ELR (cell line): ENCODE measurements at places on chromosomes 12 and 14.

- DNase-seq: peak; percentile 24
These were observed 193.6 kb downstream of the SLC41A2 start for GRCh38 chr12:104764225-104765091.

GRCh38 chr12:85006206-85006605, 29.9 kb downstream of the TSPAN19 start:
- DNase-seq: no peak

DNA sequence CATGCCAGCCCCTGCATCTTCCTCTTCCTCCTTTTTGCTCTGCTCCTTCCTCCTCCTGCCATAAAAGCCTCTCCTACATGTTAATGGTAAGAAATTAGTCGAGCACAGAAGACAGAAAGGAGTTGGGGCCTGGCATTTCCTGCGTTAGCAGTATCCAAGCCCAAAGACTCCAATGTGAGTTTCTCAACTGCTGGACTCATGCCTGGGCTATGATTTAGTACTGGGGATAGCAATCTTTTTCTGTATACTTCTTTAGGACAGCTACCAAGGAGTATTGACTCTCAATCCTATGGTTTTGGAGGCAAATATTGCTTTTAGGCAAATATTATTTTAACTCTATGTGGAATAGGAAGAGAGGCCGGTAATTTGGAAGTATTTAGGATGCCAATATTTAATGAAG, 18.0 kb upstream of the SLC38A4 start:
- no peak for DNase-seq

DNA sequence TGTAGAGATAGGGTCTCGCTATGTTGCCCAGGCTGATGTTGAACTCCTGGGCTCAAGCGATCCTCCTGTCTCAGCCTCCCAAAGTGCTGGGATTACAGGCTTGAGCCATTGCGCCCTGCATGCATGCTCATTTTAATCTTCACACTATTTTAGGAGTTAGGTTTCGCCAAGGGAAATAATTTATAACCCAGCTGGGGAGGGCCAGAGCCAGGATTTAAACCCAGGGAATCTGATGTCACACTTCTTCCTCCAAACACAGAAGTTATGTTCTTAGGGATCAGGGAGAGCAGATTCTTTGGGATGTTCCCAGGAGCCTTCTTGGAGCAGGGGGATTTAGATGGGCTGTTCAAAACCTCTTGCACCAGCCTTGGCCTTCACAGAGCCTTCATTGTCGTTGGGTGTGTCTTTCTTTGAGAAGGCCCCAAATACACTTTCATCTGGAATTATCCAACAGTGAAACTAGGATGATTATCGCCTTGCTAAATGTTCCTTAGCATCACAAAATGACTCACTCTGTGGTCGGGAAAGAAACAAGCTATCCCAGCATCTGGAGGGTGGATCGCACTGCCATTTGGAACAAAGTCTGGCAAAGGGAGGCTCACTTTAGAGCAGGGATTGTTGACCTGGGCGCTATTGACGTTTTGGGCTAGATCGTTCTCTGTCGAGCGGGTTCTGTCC, 8.2 kb upstream of the PPP1CC start:
- DNase-seq: peak; percentile 39

- DNase-seq: peak; percentile 50
These were observed 527.7 kb downstream of the FUT8 start for GRCh38 chr14:65940056-65940735.

GRCh38 chr14:20998139-20998538, 954 bp upstream of the SLC39A2 start:
- DNase-seq: no peak

DNA sequence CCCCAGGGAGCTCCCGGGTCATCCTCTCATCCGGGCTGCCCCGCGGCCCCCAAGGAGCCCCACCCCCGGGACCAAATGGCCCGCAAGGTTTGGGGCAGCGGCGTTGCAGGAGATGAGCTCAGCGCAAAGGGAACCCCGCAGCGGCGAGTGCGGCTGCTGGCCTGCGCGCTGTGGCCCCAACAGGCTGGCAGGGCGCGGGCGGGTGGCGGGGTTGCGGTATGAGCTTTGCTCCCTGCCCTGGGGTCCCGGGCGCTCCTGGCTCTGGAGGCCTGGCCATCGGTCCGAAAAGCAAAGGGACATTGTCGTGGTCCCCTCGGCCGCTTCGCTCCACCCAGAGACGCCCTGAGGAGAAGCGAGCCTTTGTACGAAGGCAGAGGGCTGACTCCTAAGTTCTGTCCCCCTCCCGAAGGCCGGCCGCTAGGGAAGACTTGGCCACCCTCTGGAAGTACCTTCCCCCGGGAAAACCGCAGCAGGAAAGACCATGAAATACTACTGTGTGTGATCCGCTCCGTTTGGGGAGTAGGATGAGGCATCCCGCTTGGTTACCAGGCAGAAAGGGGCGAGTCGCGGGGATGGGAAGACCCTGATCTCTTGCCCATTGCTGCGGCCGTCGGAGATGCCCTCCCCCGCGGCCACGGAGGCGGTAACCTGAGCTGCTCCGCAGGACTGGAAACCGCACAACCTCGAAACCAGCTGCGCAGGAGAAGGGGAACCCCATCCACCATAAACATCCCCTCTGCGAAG, 620 bp upstream of the NID2 start:
- DNase-seq: peak; percentile 71

- DNase-seq: no peak
These were observed 990.2 kb downstream of the GALC start for GRCh38 chr14:87002776-87003175.

- no peak for DNase-seq
These were observed 5.3 kb downstream of the CLEC2A start for GRCh38 chr12:9926876-9927275.

GRCh38 chr12:14836336-14837210, 6.8 kb downstream of the ART4 start:
- peak; percentile 91 for DNase-seq

DNA sequence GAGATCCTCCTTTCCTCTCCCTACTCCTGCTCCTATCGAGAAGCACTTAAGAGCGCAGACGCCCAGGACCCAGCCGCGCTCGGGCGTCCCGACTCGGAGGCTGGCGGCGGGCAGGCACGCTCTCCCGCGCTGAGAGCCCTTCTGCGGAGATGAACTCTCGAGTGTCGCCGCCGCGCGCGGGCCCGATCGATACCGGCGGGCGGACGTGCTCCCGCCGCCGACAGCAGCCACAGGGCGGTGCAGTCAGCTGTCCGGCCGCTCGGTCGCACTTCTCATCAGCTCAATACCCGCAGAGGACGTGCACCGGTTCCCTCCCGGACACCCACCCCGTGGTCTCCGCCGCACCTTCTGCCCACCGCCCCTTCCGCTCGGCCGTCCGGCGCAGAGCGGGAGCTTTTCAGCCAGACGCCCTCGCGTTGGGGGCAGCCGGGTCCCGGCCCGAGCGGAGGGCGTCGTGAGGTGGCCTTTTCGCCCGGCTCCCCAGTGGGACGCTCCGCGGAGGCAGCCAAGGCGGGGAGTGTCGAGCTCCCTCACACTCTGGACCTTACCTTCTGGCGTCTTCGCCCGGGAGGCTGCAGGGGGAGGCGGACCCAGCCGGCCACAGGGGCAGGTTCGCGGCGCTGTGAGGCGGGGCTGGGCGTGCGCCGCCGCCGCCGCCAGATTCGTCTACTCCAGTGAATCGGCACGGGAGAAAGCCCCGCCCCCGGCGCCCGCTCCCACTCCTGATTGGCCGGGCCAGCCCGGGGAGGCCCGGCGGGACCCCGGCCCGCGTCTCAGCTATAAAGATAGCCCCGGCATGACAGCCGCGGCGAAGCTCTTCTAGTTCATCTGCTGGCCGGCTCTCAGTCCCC, at the start of gene INSM2:
Gene INSM2, plus strand, starts transcription at position 808 of the 851 bp plus-strand sequence. CDS start 89 bp downstream, outside the sequence.
- peak; percentile 73 for DNase-seq

GRCh38 chr14:28876572-28876945, 110.0 kb downstream of the FOXG1 start:
- no peak for DNase-seq

DNA sequence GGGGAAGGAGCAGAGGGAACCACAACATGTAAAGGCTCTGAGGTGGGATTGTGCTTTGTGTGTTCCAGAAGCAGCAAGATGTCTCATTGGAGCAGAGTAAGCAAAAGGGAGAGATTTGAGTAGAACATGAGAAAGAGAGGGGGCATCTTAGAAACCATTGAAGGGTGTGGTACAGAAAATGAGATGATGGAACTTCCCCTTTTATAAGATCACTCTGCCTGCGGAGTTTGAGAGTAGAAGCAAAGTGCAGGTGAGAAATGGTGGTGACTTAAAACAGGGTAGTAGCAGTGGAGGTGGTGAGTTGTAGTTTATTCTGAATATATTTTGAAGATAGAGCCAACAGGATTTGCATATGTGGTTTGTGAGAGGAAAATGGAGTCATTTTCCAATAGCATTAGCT, 56.0 kb downstream of the FBXO34 start:
- no peak for DNase-seq
